Activated CD8-positive, alpha-beta memory T cell treated with anti-CD3 and anti-CD28 coated beads, Interleukin-2, amount 10 ng/mL, durations not matched to agents 7 days and 5 days (primary cell): ENCODE measurements at places on chromosomes 11 and 22.
A peak's percentile ranks its signal among the peaks of the same experiment; 100 is the strongest.

- DNase-seq = peak; percentile 65
Observed at GRCh38 chr11:65427691-65428577, 5.3 kb downstream of the NEAT1 start.

- DNase-seq = peak; percentile 56
Observed at GRCh38 chr11:79493555-79494171, 52.8 kb upstream of the TENM4 start.

GRCh38 chr22:50085211-50085972 is at the start of gene MLC1:
MLC1 (minus strand) TSS chr22:50085426; CDS start chr22:50084902, 524 bp downstream.
- peak; percentile 48 for DNase-seq

DNA sequence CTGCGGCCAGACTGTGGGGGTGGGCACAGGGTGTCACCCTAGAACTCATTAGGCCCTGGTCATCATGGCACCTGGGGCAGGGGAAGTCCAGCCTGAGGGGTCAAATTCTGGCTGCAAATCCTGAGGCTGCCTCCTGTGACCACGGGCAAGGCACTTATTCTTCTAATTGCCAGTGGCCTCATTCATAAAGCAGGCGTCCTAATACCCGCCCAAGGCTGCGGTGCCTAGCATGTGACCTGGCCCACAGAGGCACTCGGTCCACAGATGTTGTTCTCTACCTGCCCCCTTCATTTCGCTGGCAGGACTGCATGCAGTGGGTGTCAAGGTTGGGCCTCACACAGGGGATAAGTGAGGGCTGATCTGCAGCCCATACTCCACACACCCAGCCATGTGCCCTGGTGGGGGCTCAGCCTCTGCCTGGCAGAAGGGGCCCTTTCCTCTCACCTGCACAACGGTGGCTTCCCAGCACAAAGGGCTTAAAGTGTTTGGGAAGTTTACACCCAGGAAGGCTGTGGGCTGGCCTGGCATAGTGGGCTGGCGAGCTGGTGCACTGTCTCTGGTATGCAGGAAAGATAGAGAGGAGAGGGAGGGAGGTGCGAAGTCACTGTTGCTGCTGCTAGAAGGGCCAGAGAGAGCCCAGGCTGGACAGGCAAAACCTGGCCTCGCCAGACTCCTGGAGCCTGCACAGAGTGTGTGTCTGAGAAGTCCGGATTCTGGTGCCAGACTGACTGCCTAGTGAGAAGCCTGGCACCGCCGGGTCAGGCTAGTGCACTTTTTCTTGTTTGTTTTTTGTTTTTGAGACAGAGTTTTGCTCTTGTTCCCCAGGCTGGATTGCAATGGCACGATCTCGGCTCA is 3.2 kb downstream of the MPST start:
- DNase-seq = no peak

GRCh38 chr22:37340331-37341262 is 58.3 kb downstream of the CYTH4 start:
- no peak for DNase-seq

- DNase-seq = peak; percentile 85
Observed at GRCh38 chr22:25062386-25063085, 110.0 kb downstream of the KIAA1671 start.

- no peak for DNase-seq
Observed at GRCh38 chr22:30557243-30557642, 10.7 kb upstream of the SEC14L6 start.

- no peak for DNase-seq
Observed at GRCh38 chr11:32382339-32383049, 52.8 kb downstream of the WT1 start.

DNA sequence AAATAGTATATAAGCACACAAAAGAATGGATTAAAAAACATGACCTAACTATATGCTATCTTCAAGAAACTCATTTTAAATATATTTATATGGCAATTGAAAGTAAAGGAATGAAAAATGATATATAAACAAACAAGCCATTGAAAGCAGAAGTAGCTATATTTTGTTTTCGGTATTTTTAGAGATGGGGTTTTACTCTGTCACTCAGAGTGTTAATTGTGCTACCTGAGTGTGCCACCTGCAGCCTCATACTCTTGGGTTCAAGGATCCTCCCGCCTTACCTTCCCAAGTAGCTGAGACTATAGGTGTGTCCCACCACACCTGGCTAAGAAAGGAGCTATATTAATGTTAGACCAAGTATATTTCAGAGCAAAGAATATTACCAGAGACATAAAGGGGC is 624.1 kb downstream of the BUD13 start:
- DNase-seq = no peak

DNA sequence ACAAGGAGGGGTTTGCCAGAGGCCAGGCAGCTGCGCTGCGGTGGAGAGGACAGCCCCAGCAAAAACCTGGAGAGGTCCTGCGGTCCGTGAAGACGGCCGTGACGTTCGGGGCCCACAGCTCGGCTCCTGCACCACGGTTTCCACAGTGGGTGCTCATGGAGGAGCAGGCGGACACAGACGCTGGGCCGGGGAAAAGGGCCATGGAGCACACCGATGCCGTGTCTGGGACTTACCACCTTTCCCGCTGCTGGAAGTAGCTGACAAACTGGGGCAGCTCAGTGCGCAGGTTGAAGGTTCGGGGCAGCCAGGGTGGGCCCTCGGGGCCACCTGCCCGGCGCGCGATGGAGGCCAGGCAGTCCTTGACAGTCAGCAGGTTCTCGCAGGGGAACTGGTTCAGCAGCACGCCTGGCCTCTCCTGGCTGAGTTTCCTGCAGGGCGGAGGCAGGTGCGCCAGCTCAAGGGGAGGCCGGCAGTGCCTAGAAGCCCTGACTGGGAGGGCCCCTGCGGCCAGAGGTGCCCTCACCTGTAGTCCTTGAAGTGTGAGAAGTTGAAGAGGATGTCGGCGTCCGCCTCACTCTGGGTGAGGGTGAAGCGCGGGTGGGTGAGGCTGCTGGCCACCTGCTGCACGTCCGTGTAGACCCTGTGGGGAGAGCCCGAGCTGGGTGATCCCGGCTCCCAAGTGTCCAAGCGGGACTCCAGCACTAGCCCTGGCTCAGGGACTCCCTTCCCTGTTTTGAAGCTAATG is 12.8 kb downstream of the TTLL12 start:
- no peak for DNase-seq
